Naive thymus-derived CD8-positive, alpha-beta T cell (primary cell): ENCODE measurements at places on chromosomes 1 and 21. TPM values are rescaled to one million over a fixed set of nuclear protein-coding genes. Genes with fewer than 3 reads are reported as not detected.

PRRX1 gene
- not detected for total RNA-seq

PPM1J gene
- total RNA-seq = 0.44 TPM

OLIG2 gene
- not detected for total RNA-seq

TACSTD2 gene
- not detected for total RNA-seq

OR14K1 gene
- total RNA-seq = not detected

LRRC41 gene
- total RNA-seq = 40.2 TPM

OR2L3 gene
- 0.27 TPM for total RNA-seq

DPM3 gene
- total RNA-seq = 45.2 TPM

RGL1 gene
- total RNA-seq = 2.1 TPM

RCSD1 gene
- total RNA-seq = 149 TPM

- no peak overlapping the region for H3K4me3 ChIP-seq
- H3K27me3 ChIP-seq = peaks cover 4% of the 10 kb centered on the region
Observed at GRCh38 chr1:181451661-181452230, 31.6 kb upstream of the CACNA1E start.

GRCh38 chr1:2115702-2116341, 65.6 kb downstream of the PRKCZ start:
- no peak for DNase-seq
- no peak overlapping the region for H3K4me3 ChIP-seq
- H3K4me1 ChIP-seq = peaks cover 18% of the 10 kb centered on the region
- H3K27ac ChIP-seq = no peak overlapping the region

DNA sequence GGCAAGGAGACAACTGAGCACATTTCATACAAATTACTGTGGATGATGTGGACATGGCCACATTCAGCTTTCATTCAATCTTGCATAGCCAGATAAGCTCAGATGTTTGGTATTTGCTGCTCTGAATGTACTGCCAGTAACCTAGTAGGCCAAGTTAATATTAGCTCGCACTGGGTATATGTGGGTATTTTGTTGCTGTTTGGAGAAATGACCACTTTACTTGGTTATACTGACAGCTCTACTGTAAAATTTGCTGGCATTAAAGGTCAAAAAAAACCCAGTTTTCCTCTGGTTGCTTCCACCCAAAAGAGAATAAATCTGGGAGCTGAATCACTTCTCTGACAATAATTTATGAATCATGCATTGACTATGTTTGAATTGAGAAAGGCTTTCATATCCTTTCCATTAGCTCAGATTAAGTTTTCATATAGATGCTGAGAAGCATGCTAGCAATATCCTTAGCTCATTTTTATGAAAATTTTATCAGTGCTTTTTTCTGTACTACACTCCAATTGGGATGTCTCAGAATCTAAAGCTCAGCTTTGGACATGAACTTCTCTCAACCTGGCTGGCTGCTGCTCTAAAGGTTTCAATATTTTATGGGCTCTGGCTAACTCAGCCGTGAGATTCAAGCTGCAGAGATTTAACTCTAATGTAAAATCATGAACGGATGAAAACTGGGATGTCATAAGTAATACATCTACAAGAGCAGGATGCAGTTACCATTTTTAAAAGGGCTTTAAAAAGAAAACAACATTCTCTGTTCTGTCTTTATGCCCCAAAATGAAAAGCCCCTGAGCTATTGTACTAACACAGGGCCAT, 330.0 kb downstream of the BARHL2 start:
- H3K27ac ChIP-seq = no peak overlapping the region
- no peak for DNase-seq
- H3K36me3 ChIP-seq = no peaks in the 10 kb centered on the region
- H3K27me3 ChIP-seq = no peaks in the 10 kb centered on the region
- no peak overlapping the region for H3K4me3 ChIP-seq

DNA sequence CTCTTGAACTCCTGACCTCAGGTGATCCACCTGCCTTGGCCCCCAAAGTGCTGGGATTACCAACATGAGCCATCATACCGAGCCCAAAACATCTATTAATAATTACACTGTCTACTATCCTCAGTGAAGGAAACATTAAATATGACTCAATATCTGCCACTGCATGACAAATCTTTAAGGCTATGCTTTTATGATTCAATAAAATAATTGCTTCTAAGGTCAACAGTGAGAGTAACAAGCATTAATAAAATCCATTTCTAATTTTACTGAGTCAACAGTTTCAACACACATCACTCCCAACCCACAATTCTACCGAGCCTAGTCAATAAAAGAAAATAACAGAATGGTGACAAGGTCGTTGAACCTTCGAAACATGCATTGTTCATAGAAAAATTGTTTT, 125.5 kb upstream of the CHRM3 start:
- no peaks in the 10 kb centered on the region for H3K4me1 ChIP-seq
- H3K27me3 ChIP-seq = peaks cover 7% of the 10 kb centered on the region
- H3K27ac ChIP-seq = no peak overlapping the region
- H3K4me3 ChIP-seq = no peak overlapping the region

DNA sequence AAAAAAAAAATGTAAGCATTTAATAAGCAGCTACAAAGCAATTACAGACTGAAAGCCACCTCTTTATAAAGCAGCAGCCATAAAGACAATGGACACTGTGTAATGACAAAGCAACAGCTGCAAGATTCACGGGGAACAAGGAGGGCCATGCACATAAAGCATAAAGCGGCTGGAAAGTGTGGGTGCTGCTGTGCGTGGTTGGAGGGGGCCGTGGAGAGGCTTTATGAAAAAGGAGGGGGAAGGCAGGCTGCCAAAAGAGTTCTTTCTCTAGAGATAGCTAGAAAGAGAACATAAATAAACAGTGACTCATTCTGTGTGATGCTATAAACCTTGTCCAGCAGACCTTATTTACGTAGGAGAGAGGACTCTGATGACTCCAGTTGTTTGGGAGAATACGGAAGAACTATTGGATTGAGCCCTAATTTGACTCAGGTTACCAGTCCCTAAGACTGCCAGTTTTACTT, 49.3 kb downstream of the ADAMTS1 start:
- H3K4me3 ChIP-seq = no peak overlapping the region
- H3K27ac ChIP-seq = no peak overlapping the region
- H3K27me3 ChIP-seq = peaks cover 4% of the 10 kb centered on the region
- DNase-seq = no peak

DNA sequence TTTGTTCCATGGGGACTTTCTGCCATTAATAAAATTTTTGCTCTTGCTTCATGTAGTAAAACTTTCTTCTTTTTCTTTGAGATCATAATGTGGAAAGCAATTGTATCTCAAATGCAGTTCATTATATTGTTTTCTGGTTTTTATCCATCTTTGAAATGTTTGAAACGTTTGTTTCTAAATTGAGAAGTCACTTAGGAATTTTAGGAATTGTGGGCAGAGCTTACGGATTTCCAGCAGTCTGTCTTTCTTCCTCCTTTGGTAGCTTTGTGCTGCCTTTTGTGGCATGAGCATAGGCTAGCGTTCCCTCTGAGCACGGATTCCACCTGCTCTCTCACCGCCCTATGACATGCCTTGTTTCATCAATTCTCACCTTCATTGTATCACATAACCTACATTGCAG, 2.9 kb upstream of the ST6GALNAC5 start:
- no peak for DNase-seq
- H3K27ac ChIP-seq = no peak overlapping the region
- no peak overlapping the region for H3K4me3 ChIP-seq
- peaks cover 43% of the 10 kb centered on the region for H3K27me3 ChIP-seq
- H3K36me3 ChIP-seq = no peaks in the 10 kb centered on the region
- H3K4me1 ChIP-seq = peaks cover 14% of the 10 kb centered on the region

- DNase-seq = no peak
- peaks cover 24% of the 10 kb centered on the region for H3K4me1 ChIP-seq
- peaks cover 21% of the 10 kb centered on the region for H3K36me3 ChIP-seq
- H3K27ac ChIP-seq = no peak overlapping the region
Observed at GRCh38 chr1:77288275-77288674, 6.5 kb downstream of the AK5 start.

DNA sequence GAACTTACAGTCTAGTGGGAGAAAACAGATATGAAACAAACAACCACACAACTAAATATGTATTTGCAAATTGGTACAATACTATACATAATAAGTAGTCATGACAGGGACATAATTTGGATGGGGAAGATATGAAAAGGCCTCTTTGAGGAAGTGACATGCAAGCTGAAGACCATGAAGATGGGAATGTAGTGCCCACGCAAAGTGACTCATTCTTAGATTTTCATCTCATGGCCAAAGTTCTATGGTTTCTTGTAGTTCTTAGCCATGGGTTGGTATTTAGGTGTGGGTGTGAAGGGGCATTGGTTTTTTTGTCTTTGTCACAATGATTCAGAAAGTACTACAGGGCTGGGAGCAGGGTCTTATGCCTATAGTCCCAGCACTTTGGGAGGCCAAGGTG, 105.4 kb upstream of the FAM78B start:
- H3K27me3 ChIP-seq = peaks cover 1% of the 10 kb centered on the region
- DNase-seq = no peak
- no peaks in the 10 kb centered on the region for H3K4me1 ChIP-seq
- no peaks in the 10 kb centered on the region for H3K36me3 ChIP-seq

DNA sequence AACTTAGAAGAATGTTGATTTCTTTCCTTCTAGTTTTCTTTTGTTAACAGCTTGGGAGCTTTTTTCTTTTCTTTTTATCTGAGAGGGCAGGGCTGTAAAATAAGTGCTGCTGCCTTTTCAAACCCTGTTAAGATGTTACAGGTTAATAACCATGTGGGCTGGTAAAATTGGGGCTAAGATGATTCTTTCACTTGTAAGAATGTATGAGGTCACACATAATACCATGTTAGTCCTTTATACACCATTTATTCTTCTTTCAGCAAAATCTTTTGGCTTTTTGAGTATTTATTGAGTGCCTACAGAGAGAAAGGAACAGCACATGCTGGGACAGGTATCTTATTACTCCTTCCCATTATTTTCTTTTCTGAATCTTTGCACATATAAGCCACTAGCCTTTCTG, 6.1 kb upstream of the AK4 start:
- H3K27ac ChIP-seq = no peak overlapping the region
- peaks cover 1% of the 10 kb centered on the region for H3K4me1 ChIP-seq
- no peaks in the 10 kb centered on the region for H3K36me3 ChIP-seq
- no peak for DNase-seq
- no peak overlapping the region for H3K4me3 ChIP-seq
- H3K27me3 ChIP-seq = peaks cover 30% of the 10 kb centered on the region

DNA sequence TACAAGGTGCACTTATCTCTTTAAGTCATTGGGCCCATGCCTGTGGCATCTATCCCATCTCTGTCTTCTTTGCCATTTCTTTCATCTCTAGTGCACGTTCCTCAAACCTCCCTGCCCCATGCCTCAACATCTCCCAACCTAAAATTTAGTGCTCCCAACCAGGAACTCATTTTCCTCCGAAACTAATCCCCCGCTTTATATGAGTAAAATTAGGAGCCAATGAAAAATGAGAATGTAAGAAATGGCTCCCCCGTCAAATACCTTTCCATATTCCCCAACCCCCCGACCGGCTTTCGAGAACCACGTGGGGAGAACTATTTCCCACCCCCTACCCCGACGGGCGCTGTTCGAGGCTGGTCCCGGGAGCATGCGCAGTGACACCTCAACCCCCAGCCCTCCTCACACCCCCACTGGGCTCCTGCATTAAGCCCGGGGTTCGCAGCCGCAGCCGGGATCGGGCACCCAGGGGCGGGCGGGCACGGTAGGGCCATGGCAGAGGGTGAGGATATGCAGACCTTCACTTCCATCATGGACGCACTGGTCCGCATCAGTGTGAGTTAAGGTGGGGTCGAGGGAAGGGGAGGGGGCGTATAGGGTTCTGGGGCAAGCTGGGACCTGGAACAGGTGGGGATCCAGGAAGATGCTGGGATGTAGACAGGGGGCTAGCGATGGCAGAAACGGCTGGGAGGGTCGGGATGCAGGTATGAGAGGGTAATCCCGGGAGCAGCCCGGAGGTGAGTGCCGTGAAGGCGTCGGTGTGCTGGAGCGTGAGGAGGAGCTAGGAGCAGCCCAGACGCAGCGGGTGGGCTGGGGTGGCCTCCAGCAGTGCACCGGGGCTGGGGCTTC, at the start of gene TRIM46:
Gene TRIM46 (plus strand): TSS at position 372 of the 846 bp plus-strand sequence. CDS start 118 bp downstream, at position 490.
- DNase-seq = no peak
- H3K4me3 ChIP-seq = peak within 1 kb of the TSS; percentile 100
- H3K36me3 ChIP-seq = no peaks in the 10 kb centered on the region
- H3K4me1 ChIP-seq = peaks cover 50% of the 10 kb centered on the region
- peaks cover 2% of the 10 kb centered on the region for H3K27me3 ChIP-seq

GRCh38 chr1:10056599-10056987, 23.8 kb downstream of the UBE4B start:
- H3K27ac ChIP-seq = no peak overlapping the region
- peaks cover 21% of the 10 kb centered on the region for H3K4me1 ChIP-seq
- no peak for DNase-seq
- H3K27me3 ChIP-seq = no peaks in the 10 kb centered on the region
- no peak overlapping the region for H3K4me3 ChIP-seq

GRCh38 chr1:231584117-231584516, 42.5 kb upstream of the DISC1 start:
- no peaks in the 10 kb centered on the region for H3K4me1 ChIP-seq
- H3K27ac ChIP-seq = no peak overlapping the region
- DNase-seq = no peak
- H3K27me3 ChIP-seq = no peaks in the 10 kb centered on the region
- H3K4me3 ChIP-seq = no peak overlapping the region

GRCh38 chr1:234730475-234730769, 120.4 kb upstream of the IRF2BP2 start:
- H3K27me3 ChIP-seq = no peaks in the 10 kb centered on the region
- no peaks in the 10 kb centered on the region for H3K36me3 ChIP-seq
- H3K4me1 ChIP-seq = peaks cover 69% of the 10 kb centered on the region
- peak overlapping the region; percentile 95 for H3K27ac ChIP-seq

GRCh38 chr1:245858022-245858721, 648.9 kb downstream of the SMYD3 start:
- no peak overlapping the region for H3K27ac ChIP-seq
- H3K4me3 ChIP-seq = no peak overlapping the region
- no peaks in the 10 kb centered on the region for H3K27me3 ChIP-seq
- peaks cover 87% of the 10 kb centered on the region for H3K36me3 ChIP-seq
- no peak for DNase-seq

- H3K27me3 ChIP-seq = no peaks in the 10 kb centered on the region
- no peak overlapping the region for H3K4me3 ChIP-seq
- H3K27ac ChIP-seq = peak overlapping the region; percentile 27
- H3K4me1 ChIP-seq = no peaks in the 10 kb centered on the region
- peaks cover 90% of the 10 kb centered on the region for H3K36me3 ChIP-seq
- DNase-seq = no peak
Observed at GRCh38 chr1:204435381-204435831, 23.8 kb upstream of the PPP1R15B start.

GRCh38 chr21:27814226-27814625, 847.3 kb upstream of the ADAMTS5 start:
- no peaks in the 10 kb centered on the region for H3K4me1 ChIP-seq
- H3K4me3 ChIP-seq = no peak overlapping the region
- no peaks in the 10 kb centered on the region for H3K36me3 ChIP-seq
- no peak for DNase-seq

GRCh38 chr1:226643611-226644540, 95.2 kb downstream of the ITPKB start:
- H3K27ac ChIP-seq = peak overlapping the region; percentile 93
- H3K27me3 ChIP-seq = no peaks in the 10 kb centered on the region
- peaks cover 76% of the 10 kb centered on the region for H3K4me1 ChIP-seq
- H3K36me3 ChIP-seq = peaks cover 5% of the 10 kb centered on the region
- DNase-seq = peak; percentile 80

GRCh38 chr1:234875328-234875952, 253.2 kb downstream of the TOMM20 start:
- no peak overlapping the region for H3K27ac ChIP-seq
- no peaks in the 10 kb centered on the region for H3K36me3 ChIP-seq
- H3K4me1 ChIP-seq = peaks cover 5% of the 10 kb centered on the region
- H3K4me3 ChIP-seq = no peak overlapping the region
- no peak for DNase-seq
